ENCODE measurements at places on chromosomes 1 and 21.
A peak's percentile ranks its signal among the peaks of the same experiment; 100 is the strongest.

- DNase-seq = no peak
These were observed 154.6 kb downstream of the PLPPR5 start for GRCh38 chr1:98849969-98850636.

DNA sequence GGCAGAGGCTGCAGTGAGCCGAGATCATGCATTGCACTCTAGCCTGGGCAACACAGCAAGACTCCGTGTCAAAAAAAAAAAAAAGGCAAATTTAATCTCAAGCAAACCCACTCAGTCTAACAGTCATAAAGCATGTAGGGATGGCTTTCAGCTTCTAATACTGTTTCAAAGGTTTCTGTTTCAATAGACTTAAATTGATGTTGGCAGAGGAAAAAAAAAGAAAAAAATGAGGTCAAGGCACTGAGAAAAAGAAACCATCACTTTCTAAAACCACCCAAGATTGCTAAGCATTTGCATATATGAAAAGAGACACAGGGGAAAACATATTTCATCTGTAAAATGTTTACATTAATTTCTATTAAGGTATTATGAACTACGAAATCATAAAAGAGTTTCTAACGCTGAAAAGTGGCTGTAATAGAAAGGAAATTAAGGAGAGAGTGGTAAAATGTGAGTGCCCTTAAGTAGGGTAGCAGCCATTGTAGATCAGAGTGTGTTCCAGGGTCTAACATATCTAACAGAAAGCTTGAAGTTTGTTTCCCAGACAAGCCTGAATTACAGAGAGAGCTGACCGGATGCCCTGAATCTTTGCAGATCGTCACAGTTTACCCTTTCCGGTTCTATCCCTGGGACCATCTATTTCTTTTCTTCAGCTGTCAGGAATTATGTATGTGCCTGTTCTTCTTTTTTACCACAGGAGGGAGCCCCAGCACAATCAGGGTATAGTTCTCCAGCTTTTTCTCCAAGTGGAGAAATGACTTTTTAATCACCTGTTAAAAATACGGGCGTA is 70.0 kb downstream of the PLD5 start:
- no peak for DNase-seq

DNA sequence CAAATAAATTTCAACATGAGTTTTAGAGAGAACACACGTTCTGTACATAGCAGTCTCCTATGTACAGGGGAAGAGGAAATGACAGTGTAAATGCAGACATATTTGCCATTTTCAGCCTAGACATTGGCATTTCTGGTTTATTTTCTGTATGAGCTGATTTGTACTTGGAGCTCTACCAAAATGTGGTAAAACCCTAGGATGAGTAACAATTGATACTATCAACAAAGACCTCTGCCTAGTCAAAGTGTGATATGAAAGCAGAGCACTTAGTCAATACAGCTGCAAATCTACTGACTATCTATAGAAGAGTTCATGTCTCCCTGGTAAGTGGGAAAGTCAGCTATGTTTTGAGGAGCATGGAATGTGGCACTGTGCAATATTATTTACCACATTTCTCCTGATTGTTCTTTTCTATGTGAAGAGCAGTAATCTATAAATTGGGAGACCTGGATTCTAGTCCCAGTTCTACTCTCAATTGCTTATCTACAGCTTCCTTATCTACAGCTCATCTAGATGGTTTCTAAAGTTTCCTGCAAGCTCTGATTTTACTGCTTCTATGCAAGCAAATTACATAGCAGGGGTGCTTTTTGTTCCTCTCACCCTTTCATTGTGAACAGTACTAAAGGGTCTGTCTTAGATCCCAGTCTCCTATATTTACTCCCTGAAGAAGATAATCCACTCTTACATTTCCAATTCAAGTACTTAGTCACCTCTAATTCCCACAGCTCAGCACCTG is 334.2 kb downstream of the NTNG1 start:
- DNase-seq = no peak

DNA sequence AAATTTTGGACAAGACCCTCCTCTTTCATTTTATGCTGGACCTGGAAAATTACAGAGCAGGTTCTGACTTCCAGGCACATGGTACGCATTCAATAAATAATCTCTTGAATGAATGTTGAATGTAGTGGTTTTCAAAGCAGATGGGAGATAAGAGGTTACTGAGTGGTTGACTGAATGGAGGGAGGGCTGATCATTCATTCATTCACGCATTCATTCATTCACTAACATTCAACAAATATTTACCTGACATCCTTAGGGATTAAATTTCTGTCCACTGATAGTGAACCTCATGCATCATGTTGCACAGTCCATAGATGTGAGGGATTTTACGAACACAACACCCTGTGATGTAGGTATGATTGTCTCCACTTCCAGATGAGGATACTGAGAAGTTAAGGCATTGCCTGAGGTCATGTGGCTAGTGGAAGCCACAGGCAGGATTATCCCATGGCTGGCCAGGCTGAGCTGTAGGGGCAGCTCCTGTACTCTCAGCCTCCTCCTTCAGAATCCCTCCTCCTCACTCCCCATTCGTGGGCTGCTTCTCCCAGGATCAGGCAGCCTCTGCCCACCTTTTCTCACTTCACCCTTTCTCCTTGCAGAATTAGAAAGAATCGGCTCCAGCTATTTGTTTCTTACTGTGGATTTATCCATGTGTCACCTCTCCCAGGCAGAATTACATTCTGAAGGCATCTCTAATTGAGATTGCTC is 48.4 kb upstream of the ATP5PO start:
- DNase-seq = no peak

DNA sequence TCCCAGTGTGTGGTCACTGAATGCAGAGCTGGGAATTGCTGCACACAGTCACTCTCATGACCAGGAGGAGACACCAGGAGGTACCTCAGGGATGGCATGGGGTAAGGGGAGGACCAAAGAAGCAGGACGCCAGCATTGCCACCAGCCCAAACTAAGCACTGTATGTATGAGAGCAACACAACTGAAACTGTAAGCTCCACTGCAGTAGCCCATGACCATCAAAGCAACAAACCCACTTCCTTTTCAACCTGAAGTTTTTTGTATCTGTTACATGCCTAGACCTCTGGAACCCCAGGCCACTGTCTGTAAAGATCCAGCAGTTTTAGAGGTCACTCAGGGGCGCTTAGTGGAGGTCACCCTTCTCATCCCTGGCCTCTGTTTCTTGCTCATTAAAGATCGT is 164.3 kb downstream of the SETD4 start:
- DNase-seq = no peak

DNA sequence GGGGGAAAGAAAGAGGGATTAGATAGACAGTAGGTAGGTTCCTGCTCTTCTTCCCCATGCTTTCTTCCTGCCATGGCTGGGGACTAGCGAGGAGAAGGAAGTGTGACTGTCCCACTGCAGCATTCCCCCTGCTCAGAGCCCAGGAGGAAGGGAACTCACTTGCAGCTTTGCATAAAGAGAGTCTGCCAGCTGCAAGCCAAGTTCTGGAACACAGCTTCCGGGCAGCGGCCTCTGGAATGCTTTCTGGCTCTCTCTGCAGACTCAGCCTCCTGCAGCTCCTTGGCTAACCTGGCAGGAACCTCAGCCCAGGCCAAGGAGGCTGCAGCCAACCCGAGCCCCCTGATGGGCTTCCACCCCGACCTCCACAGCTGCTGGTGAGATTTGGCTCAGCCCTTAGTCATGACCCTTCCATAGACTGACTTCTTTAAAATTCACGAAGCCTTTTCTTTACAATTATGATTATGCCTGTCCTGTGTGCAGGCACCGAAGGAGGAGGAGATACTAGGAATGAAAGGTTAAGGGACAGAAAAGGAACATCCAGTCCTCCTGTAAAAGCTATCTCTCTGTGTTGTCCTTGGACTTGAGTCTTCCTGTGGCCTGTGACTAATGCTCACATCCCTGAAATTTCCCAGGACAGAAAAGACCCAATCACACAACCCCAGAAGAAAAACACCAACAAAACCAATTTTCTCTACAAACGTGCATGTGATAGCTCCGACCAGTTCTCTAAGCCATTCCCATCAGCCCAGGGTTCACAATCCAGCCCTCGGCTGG is 108.2 kb upstream of the OLIG2 start:
- no peak for DNase-seq

DNA sequence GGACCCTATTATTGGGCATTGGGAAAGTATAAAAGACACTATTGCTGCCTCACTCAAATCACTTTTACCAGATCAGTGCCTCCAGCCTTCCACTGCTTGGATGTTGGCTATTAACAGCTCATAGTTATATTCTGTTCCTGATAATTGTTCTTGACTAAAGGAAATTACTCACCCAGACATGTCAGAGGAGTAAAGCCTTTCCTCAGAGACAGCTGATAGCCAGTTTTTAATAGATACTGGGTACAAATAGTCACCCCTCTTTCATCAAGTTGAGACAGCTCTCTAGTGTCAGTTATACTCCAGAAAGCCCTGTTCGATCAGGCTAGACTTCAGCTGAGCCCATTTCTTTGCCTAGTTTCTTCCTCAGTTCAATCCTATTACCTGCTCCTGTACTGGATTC is 876.1 kb upstream of the B3GALT2 start:
- DNase-seq = no peak

- peak; percentile 87 for DNase-seq
These were observed 26.6 kb downstream of the AK4 start for GRCh38 chr1:65174585-65174984.

DNA sequence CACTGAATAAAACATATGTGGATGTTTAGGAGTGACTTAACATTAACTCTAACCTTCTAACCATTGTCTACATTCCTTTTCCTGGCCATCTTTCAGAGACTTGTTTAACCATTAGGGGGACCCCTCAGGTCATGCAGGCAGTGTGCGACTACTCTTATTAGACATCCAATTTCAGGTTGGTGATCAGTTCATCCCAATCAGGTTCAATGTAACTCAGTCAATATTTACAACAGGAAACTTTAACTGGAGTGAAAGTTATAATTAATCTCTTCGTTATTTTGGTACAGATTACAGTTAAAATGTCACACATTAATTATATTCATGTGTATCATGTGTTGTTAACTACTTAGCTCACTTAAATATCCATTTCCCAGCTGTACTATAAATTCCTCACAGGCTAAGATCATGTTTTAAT is 68.8 kb upstream of the RGS1 start:
- no peak for DNase-seq
